ENCODE measurements at places on chromosomes 4 and X. TPM values are rescaled to one million over a fixed set of nuclear protein-coding genes. Genes with fewer than 3 reads are reported as not detected.

DCLK2 gene
- total RNA-seq: 8.6 TPM

HSD17B13 gene
- 0.05 TPM for total RNA-seq

ERAS gene
- 0.10 TPM for total RNA-seq

CDX4 gene
- total RNA-seq: not detected

PACRGL gene
- 12.6 TPM for total RNA-seq

MAOB gene
- total RNA-seq: 0.14 TPM

CFI gene
- total RNA-seq: 0.37 TPM

SPON2 gene
- 0.39 TPM for total RNA-seq

ITIH6 gene
- not detected for total RNA-seq

ZFP42 gene
- total RNA-seq: not detected

MAGEA12 gene
- 0.15 TPM for total RNA-seq

EMCN gene
- not detected for total RNA-seq

BEND2 gene
- total RNA-seq: not detected

FHDC1 gene
- 0.86 TPM for total RNA-seq

SLC38A5 gene
- total RNA-seq: 0.38 TPM

FAAH2 gene
- total RNA-seq: 0.06 TPM

Data from A549 treated with Hydrocortisone at 1 μM for 4 hours (cell line).